ENCODE measurements at places on chromosomes 16 and 17.

- no peak for DNase-seq
These were observed 502.2 kb upstream of the ZFHX3 start for GRCh38 chr16:73549984-73550631.

DNA sequence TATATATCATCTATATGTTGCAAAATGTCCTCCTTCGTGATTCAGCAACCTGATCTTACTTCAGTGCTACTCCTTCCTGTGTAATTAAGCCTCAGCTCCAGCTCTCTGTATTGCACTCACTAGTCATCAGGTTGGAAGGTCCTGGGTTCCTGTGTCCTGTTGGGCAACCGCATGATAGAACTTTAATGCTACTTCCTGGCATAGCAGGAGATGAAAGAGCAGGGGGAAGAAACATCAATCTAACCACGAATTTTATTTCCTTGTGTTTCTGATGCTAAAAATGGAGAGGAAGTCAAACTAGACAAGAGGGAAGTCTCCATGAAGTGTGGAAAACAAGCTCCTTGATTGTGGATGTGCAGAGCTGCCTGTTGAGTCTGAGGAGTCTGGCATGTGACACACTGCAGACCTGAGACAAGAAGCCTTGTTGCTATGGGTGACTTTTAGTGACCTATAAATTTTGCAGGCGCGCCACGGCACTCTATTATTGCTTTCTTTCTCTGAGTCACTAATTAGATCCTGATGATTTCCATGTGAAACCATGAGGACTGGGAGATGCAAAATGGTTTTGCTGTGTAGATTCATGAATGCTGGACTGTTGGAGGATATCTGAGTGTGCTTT, 25.6 kb downstream of the IGSF6 start:
- DNase-seq: no peak

DNA sequence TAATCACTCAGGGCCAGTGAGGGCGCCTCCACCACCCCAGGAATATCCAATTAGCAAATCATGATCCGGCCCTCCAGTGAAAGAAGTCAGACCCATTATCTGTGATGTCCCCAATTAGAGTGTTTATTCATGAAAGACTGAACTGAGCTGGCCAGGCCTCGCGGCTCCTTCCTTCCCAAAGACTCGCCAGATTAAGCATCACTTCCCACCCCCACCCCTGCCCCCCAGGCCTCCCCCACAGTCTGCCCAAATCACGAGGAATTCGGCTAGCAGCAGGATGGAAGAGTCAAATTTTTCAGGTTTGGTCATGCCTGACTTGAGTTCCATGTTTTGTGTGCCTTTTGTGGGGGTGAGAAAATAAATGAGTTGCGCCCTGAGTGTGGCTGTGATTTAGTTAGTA, 298.4 kb upstream of the SALL1 start:
- DNase-seq: peak; percentile 14

- DNase-seq: no peak
These were observed 691 bp upstream of the FAM83G start for GRCh38 chr17:19005137-19005773.

- no peak for DNase-seq
These were observed 23.6 kb downstream of the CA4 start for GRCh38 chr17:60173304-60173819.

DNA sequence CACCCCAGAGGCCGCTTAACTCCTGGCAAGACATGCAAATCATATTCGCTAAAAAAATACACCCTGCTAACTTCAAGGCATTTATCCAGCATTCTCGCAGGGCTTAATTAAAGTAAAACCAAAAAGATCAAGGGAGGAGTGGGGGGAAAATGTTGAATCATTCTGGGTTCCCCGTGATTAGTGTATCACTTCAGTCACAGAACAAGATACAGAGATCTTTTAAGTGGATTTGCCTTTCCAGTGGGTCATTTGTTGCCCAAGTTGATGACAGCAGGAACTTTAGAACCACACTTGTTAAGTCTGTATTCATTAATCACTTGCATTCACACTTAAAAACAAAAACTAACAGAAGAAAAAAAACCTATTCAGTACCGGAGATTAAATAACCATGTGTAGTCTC, 17.3 kb downstream of the CRYBA1 start:
- no peak for DNase-seq

DNA sequence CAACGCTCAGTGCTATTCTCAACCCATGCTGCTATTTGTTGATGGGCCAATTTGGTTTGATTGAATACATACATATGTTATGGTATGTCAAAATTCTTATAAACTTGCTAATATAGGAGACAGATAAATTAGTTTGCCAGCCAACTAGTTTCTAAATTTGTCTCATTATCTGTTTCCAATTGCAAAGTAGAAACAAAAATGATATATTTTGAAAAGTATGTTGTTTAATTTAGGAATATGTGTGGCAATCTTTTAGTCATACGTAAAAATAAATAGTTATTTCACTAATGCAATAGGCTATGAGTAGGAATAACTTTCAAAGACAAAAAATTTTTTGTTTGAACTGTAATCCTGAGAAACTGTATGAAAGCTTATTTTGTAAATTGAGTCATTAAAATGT, 210.6 kb upstream of the KCNJ16 start:
- DNase-seq: no peak

DNA sequence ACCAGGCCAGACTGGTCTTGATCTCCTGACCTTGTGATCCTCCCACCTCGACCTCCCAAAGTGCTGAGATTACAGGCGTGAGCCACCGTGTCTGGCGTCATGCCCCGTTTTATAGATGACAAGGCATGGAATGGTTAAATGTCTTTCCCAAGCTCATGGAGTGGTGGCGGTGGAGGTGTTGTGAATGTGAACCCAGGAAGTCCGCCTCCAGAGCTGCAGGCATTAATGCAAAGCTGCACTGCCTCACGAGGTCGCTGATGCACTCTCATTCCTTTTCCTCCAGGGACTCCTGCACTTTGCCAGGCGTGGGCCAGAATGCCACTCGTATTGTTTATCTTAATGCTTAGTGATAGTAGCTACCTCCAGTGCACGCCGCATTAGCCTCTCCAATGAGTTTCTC, 149.6 kb downstream of the WWOX start:
- DNase-seq: peak; percentile 30

- DNase-seq: no peak
These were observed 1.6 kb upstream of the GAST start for GRCh38 chr17:41710472-41711090.

DNA sequence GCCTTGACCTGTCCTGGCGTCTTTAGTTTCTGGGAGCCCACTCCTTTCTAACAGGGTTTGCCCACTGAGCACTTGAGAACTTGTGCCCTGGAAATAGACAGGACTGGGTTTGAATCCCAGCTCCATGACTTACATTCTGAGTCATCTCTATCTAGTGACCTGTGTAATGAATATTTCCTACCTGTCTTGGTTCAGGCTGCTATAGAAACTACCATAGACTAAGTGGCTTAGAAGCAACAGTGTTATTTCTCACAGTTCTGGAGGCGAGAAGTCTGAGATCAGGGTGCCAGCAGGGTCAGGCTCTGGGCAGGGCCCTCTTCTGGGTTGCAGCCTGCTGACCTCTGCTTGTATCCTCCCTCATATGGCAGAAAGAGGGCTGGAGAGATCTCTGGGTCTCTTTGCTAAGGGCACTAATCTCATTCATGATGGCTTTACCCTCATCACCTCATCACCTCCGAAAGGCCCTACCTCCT, 110.7 kb upstream of the DHX40 start:
- no peak for DNase-seq

- DNase-seq: no peak
These were observed 182.6 kb downstream of the C16orf78 start for GRCh38 chr16:49556249-49556605.

- peak; percentile 84 for DNase-seq
These were observed 122.4 kb downstream of the USP31 start for GRCh38 chr16:23026784-23027362.

DNA sequence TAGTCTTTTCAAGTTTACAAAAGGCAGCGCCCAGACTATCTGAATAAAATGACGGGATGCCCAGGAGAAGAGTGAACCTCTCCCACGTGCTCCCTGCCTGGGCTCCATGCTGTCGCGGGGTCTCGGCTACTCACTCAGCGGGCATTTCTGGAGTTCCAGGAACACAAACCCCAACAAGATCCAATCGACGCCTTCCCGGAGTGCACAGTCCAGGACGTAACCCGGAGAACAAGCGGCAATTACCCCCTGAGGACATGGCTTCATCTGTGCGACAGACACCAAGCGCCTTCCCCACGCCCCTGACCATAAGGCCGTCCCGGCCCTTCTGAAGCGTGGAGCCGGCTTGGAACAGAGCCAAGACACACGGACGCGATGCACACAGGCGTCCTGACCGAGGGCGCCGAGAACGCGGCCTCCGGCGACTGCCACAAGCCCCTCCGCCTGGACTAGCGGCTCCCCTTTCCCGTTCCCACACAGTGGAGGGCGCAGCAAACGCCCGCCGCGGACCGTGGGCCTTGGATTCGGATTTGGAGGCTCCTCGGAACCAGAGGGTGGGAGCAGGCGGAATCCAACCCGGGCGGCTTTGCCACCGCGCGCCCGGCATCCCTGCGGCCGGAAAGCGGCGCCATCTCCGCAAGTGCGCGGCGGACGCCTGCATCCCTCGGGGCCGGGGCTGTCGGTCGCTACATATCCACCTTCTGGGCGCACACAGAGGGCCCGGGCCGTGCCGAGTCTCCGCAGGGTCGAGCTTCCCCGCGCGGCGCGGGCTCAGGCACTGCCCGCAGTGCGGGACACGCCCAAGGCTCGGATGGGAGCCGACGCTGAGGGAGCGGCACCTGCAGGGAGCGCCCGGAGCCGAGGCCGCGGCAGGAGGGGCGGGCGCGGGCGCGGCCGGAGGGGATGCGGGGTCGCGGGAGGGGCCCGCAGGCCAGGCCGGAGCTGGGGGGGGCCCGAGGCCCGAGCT, 725 bp downstream of the ABCA3 start:
- peak; percentile 74 for DNase-seq

DNA sequence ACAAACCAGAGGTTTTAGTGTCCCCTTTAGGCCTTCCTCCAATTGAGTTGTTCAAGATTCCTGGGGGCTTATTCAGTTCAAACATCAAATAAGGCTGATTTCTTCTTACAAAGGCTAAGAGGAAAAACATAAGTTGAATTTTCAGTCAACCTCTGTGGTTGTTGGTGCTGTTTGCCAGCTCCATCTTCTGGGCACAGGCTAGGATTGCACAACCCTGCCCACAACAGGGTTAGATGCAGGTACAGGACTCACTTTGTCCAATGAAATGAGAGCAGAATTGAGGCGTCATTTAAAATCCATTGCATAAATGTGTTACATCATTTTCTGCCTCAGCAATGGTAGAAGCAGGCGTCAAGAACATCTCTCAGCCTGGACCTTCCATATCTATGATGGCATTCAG, 173.3 kb downstream of the PMP22 start:
- DNase-seq: peak; percentile 33

DNA sequence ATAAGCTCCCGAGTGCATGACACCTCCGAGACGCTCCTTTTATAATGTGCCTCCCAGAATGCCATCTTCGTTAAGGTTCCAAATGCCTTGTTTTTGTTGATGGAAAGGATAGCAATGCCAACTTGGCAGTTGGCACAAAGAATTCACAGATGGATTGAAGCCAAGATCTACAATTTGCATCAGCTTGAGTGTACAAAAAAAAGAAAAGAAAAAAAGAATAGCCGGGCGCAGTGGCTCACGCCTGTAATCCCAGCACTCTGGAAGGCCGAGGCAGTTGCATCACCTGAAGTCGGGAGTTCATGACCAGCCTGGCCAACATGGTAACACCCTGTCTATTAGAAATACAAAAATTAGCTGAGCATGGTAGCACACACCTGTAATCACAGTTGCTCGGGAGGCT, 7.6 kb downstream of the TBC1D16 start:
- no peak for DNase-seq
